ENCODE measurements at places on chromosomes 3 and 15.

DNA sequence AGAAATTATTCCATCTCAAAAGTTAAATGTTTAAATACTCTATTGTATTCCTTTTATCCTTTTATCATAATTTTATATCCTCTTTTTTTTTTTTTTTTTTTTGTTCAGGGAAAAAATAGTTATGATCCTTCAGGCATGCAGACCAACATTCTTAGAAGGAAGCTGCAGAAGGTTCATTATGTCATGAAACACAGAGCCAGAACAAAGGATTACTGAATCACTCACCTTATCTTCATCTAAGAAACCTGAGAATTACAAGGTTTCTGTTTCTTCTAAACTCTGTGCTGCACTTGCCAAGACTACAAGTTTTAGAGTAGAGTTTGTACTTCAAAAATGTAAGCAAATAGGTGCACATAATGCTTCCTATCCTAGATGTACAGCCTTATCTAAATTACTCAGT lies 3.3 kb downstream of the PLCH1 start:
- no peak for DNase-seq

DNA sequence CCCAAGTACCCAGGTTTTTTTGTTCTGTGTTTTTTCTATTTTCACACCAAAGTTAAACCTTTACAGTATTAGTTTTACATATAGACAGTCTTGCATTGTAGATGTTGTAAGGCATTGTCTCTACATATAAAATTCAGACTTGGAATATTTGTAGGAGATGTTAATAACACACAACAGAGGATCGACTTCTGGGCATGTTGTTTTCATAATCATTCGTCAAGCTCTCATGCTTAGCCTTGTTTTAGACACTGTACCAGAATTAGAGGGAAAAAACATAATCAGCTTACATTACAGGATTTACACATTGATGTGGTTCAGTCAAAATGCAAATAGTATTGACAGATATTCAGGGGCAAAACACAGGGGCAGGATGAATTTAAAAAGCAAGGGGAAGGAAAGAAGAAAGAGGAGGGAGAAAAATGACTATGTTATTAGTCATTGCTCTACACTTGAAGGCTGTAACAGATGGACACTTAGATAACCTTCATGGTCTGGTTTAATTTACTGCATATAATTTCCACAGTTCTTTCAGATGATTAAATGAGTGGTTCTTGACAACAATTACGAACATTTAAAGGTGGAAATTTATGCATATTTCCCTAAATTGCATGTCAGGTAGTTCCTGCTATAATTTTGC lies 7.5 kb downstream of the CMSS1 start:
- DNase-seq = peak; percentile 35

DNA sequence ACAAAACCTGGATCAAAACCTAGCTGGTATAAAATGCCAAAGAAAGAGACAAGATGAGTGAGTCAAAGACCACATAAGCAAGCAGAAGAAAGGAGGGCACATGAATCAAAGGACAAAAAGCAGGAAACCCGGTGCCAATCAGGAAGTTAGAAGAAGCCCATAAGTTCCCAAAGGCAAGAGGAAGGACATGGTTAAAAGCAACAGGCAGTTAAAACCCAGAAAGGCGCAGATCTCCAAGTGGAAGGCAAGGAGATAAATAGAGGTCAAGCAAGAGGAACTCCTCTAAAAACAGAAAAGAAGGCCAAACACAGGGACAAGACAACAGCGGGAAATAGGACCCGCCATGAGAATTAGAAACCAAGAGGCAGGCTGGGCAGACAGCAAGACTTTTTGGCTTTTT lies 4.4 kb downstream of the TMOD2 start:
- DNase-seq = no peak

DNA sequence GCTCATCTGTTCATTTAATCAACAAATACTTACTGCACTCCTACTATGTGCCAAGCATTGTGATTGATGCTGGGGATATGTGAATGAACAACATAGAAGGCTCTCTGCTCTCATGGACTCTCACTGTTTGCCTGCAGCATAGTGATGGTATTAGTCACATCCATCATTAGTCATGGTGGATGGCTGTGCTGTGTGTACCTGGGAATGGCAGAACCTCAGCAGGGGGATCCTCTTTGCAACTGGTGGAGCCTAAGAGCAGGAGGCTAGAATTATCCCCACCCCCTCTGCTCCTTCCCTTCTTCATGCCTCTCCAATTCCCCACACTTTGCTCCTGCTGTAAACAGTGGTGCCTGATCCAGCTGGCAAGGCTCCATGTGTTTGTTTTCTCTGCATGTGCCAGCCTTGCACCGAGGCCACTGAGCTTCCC lies 20.5 kb downstream of the BOC start:
- DNase-seq = no peak

DNA sequence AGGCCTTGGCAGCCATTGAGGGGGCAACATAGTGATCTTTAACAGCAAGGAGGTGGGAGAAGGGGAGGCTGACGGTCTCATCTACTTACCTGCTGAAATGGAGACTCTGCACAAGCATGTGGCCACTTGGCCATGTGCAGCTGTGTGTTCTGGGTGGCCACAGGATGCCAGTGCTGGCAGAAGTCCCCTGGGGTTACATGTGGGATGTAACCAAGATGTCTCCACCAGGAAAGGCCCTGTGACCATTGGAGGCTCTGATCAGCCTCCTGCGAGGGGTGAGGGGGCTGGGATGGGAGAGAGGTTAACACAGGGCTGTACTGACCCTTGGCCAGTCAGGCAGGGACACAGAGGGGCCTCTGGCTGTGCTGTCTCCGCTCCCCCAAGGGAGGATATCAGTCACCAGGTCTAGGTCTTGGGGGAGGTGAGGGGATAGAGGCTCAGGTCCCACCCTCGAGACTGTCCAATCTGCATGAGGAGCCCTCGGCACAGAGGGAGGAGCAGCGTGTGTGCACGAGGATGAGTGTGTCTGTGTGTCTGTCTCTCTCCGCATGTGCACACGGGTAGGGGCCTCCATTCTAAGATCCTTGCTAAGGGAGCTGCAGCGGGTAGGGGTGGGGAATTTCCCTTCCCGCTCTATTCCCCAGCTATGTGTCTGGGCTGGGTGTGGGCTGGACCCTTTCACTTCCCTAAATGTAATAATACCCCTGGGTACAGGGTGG lies 19.5 kb downstream of the PRKCD start:
- DNase-seq = no peak

- no peak for DNase-seq
Measured at GRCh38 chr15:25445412-25445811, 6.6 kb upstream of the UBE3A start.

DNA sequence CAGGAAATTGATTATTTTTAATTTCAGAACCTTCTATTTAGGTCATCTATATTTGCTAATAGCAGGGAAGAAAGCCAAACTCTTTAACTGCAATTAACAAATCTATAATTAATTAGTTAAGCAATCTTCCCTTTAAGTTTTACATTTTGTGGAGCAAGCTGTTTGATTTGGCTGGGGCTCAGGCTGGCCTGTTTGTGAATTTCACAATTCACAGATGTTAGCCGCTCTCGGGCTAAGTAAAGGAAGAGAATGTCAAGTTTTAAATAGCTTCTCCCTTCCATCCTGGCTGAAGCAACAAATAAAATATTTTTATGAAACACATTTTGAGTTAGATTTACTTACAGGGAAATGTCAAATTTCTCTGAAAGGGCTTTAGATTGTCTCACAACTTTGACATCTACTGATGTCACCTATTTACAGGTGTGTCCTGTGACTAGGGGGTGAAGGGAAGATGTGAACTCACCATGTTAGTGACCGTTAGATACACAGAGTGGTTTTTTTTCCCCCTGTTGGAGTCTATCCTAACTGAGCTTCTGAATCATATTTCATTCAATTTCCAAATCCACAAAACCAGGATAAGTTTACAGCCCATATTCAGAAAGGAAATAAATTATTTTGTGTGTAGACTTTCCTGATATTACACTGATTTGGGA lies 1.3 kb upstream of the TP63 start:
- DNase-seq = no peak

DNA sequence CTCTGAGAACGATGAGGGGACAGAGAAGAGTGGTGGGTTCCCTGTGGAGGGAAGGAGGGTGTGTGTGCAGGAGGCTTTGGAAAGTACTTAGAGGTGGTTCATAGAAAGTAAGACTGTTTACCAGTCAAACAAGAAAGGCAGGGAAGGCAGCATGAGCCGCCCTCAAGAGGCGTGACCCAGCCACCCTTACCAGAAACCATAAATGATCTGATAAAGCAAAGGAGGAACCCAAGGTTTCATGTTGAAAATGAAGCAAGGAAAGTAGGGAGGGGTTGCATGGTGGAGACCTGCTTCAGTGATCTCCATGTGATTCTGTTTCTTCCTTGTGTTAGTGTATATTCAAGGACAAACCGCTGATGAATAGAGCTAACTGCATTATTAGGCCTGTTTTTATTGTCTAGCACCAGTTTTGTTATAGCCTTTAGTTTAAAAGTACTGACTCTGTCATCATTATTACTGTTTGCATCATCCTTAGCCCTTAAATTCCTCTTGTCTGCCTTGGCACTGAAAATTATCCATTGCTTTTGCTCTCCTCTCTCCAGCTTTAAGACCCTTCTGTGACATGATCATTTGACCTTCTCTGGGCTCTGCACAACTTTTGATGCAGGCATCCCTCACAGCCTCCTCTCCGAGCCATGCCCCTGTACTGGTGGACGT lies 96.1 kb downstream of the STAC start:
- no peak for DNase-seq

All from NCI-H524 treated with DMSO at 0.1 percent for 48 hours (cell line).